Stimulated activated CD4-positive, alpha-beta T cell treated with anti-CD3 and anti-CD28 coated beads, Interleukin-4, amount 100 ng/mL, for 4 hours (primary cell): ENCODE measurements at places on chromosomes 6 and 20.

DNA sequence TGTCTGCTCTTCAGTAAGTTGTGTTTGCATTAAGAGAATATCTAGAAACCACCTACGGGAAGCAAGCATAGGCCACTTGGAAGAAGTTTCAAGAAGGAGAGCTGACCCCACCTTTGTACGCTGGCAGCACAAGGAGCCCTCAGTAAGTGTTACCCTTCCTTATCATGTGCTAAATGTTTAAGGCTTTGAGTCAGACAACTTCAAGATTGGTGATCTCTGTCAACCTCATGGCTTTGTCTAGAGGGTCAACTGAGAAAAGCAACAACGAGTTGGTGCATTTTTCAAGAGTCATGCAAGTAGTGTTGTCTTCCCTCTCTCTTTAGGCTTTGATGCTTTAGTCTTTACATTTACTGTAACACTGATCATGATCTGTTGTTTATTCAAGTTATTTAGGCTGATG is 53.2 kb upstream of the SPTLC3 start:
- no peak for DNase-seq

- DNase-seq, result no peak
Measured at GRCh38 chr6:76694795-76695194, 622.3 kb upstream of the IMPG1 start.

GRCh38 chr20:2879146-2879545 is 5.9 kb downstream of the PTPRA start:
- no peak for DNase-seq

DNA sequence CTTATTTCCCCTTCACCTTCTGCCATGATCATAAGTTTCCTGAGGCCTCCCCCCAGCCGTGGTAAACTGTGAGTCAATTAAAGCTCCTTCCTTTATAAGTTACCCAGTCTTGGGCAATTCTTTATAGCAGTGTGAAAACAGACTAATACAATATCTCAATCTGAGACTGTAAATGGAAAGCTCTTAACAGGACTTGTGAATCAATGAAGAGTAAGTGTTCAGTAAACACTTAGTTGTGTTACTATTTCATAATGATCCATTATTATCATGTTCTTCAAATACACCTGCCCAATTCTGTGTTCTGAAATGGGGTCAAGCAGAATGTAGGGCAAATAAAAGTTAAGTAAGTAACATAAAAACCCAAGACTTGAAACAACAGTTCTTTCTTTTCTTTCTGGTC is 266.2 kb downstream of the TENT5A start:
- DNase-seq, result no peak

DNA sequence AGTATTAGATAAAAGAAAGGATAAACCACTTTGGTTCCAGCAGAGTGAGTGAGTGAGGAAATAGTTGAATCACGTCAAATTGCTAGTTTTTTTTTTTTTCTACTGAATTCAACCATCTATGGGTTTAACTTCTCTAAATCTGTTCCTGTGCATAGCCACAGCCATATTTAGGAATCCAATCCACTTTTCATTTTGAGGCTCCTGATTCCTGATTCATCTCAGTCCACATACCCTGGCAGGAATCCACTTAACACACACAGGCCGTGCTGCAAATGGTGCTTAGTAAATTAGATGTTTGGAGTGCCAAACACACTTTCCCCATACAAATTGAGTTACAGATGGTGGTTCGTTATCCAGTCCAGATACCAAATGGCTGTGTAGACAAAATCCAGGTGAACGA is 220.3 kb downstream of the ALDH8A1 start:
- no peak for DNase-seq

DNA sequence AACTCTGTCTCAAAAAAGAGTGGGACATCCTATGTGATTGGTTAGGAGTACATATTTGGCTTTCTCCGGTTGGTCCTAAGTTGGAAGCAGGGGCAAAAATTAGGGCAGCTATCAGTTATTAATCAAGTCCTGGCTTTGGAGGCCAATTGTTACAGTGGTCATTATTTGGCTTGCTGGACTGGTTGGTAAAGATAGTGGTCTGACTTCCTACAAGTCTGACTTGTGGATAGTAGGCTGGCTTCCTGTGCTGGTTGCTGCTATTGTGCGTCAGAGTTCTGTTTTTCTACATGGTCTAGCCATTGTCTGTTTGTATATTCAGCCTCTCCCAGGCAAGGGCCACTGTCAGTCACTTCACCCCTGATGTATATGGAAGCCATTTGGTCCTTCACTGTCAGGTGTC is 7.0 kb downstream of the ACOT8 start:
- DNase-seq, result no peak
